ENCODE measurements at places on chromosomes 5 and 9.

- no peak for DNase-seq
Observed at GRCh38 chr5:175576096-175576495, 81.8 kb upstream of the HRH2 start.

DNA sequence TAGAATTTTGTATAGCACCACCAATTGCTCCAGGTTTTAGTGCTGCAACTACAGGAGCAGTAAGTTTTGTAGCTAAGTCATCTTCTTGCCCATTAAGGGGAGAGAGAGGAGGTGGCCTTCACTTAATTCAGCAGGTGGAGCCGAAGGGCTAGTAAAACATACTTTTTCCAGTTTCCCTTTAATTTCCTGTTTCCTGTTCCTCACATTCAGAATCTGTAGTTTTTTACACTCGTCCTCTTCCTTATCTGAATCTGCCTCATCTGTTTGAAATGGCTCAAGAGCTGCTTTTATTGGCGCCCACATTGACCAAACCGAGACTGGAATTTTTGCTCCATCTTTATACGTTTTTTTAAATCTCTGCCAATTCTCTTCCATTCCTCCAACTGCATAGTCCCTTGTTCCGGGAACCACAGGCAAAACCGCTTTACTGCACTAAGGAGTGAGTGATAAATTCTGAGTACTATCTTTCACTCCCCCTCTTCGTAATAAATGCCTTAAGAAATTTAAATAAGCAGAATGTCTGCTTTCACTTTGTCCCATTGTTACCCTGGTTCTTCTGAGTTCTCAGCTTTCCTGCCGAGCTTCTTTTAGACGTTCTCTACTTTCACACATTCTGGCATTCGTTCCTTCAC, 133.9 kb downstream of the DROSHA start:
- DNase-seq: no peak

GRCh38 chr5:112534611-112535255, 115.7 kb upstream of the EPB41L4A start:
- no peak for DNase-seq

GRCh38 chr5:156486394-156487238, 159.7 kb downstream of the SGCD start:
- no peak for DNase-seq

DNA sequence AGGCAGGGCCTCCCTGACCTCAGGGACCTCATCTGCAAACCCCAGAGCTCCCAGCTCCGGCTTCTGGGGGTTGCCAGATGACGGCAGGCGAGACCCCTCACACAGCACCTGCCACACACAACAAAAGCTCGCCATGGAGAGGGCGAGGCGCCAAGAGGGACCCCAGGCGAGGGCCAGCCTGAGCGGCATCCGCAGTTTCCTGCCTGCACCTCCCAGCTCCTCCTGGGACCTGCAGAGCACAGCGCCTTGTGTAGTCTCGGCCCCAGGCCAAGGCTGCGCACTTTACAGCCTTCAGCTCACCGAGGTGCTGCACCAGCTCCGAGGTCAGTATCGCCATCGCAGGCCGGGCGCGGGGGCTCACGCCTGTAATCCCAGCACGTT, 82.4 kb upstream of the ADAMTS2 start:
- no peak for DNase-seq

GRCh38 chr5:114243281-114243971, 118.4 kb upstream of the KCNN2 start:
- peak; percentile 30 for DNase-seq

DNA sequence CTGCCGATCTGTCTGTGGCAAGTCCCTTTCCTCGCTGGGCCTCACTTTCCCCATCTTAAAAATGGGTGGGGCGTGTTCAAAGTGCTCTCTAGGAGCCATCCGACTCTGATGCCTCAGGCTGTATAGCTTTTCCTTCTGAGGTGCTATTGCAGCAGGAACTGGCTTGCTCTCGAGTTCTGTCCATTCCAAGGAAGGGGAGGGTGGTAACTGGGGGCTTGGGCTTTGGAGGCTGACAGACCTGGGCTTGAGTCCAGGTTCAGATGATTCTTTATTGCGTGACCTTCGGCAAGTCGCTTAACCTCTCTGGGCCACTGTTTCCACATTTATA, 139.5 kb downstream of the RGS3 start:
- no peak for DNase-seq

DNA sequence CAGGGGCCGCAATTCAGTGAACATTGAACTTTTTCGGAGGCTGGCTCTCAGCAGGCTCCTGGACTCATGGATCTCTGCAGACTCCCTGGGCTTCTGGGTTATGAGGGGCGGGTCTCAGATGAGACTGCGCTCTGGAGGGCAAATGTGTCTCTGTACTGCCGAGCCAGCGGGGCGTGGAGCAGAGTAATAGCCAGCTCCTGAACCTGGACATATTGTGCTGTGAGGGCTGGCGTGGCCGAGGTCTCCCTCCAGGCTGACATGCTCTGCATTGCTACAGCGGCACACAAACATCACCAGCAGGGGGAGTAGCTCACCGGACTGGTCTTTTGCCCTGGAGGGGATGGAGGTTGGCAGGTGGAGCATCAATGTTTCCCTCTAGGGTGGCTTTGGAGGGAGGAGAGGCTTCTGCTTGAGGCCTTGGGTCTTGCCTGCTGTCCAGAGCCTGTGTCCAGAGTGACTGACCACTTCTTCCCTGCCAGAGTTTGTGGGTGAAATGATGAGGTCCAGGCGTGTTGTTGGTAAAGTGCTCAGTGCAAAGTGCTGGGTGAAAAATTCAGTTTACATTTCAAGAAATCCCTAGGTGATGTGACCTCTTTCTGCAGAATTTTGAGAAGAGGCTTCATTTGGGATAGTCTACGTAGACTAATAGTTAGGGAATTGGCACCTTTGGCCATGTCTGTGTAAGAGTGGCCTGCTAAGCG, 10.9 kb upstream of the GADD45G start:
- DNase-seq: peak; percentile 30

- peak; percentile 7 for DNase-seq
Observed at GRCh38 chr9:134967547-134967930, 49.8 kb upstream of the FCN1 start.

DNA sequence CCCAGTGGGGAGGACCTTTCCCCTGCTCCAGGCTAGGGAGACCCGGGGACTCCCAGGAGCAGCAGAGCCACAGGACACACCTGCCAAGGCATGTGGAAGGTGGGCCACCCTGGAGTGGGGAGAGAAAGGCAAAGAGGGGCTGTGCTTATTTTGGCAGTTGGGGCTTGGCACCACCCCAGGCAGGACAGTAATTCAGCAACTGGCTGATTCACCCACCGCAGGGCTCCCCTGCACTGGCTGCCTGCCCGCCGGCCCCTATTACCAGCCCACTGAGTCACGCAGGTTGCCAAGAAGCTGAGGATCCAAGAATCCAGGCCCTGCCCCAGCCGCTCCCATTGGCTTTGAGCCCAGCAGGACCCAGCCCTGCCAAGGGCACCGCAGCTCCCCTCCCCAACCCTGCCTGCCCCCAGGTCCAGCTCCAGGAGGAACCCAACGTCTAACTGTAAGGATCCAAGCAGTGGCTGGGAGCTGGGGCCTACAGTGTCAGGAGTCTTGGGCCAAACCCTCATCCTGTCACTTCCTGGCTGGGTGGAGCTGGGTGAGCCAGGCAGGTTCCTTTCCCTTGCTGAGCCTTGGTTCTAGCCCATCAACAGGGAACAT, 14.2 kb upstream of the RALGDS start:
- peak; percentile 88 for DNase-seq

GRCh38 chr9:3608011-3608410, 82.2 kb upstream of the RFX3 start:
- DNase-seq: no peak

- no peak for DNase-seq
Observed at GRCh38 chr5:140093179-140093578, 20.7 kb upstream of the PURA start.

DNA sequence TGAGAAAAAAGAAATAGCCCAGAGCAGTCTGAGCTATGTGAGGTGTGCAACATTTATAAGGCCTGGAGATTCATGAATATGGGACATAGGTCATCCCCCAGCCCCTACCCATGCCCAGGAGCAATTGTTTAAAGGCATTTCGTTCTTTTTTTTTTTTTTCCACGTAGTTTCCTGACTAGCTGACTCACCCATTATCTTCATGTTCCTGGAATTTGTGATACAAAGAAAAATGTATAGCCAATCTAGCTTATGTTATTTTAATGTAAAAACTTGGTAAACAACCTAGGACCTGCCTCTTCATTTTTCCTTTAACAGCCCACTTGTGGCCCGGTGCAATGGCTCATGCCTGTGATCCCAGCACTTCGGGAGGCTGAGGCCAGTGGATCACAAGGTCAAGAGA, 81.3 kb downstream of the OSTF1 start:
- DNase-seq: peak; percentile 21

- no peak for DNase-seq
Observed at GRCh38 chr5:140239461-140239860, 63.4 kb downstream of the PFDN1 start.

GRCh38 chr5:159471904-159472303, 141.6 kb upstream of the IL12B start:
- peak; percentile 63 for DNase-seq

DNA sequence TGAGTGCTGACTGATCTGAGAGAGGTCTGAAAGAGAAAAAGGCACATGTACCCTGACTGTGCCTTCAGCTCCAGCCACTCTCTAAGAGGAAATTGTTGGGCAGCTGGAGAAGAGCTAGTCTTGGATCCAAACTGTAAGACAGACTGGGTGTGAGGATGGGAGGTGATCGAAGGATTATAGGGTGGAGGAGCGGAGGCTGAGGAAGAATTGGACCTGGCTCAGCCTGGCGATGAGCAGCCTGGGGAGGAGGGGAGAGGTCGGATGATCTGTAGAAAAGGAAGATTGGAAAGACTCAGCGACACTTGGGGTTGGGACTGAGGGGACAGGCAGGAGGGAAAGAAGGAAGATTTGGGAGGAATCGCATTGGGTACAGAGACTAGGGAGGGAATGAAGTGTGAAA, 98.6 kb upstream of the SLC25A48 start:
- DNase-seq: no peak

- no peak for DNase-seq
Observed at GRCh38 chr9:89305868-89306267, 5.1 kb upstream of the CKS2 start.

DNA sequence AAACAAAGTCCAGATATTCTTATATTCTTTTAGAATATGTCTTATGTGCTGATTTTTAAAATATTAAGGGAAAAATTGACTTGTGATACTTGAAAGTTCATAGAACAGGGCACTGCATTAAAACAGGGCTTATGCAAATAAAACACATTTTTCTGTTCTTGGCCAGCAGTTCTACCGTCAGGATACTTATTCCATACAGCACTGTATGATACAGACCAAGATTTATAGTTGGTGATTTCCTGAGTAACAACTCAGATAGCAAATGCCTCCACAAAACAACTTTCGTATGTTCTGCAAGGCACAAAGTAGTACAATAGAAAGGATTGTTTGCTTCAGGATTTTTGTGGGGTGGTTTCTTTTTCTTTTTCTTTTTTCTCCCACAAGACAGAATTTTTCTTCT, 70.0 kb downstream of the F2RL2 start:
- DNase-seq: no peak

GRCh38 chr9:92627651-92628050, 42.3 kb downstream of the IPPK start:
- no peak for DNase-seq

GRCh38 chr9:91275655-91276054, 86.1 kb downstream of the AUH start:
- DNase-seq: no peak

- DNase-seq: no peak
Observed at GRCh38 chr9:126058011-126058531, 268.6 kb upstream of the MVB12B start.

GRCh38 chr5:178995341-178995690, 196 bp upstream of the GRM6 start:
- no peak for DNase-seq

DNA sequence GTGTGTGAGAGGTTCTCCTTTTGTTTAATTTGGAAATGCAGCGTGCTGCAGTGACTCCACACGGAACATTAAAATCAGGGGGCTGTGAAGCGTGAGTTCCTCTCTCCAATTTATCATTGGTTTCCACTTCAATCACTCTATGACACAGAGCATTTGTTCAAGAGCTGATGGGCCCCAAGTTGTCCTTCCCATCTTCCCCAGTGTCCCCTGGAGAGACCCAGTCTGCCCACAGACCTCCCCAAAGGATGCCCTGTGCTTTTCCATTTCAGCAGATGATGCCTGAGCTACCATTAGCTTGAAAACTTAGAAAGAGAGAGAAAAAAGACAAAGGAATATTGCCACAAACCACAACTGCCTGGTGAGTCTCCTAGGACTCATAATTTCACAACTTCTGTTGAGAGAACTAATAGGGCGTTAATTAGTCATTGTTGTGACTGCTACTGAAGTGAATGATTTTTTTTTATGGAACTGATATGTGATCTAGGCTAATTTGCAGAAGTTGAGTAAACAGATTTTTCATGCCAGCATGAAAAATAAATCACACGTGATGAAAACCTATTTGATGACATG, 772.7 kb downstream of the SEMA5A start:
- peak; percentile 27 for DNase-seq

DNA sequence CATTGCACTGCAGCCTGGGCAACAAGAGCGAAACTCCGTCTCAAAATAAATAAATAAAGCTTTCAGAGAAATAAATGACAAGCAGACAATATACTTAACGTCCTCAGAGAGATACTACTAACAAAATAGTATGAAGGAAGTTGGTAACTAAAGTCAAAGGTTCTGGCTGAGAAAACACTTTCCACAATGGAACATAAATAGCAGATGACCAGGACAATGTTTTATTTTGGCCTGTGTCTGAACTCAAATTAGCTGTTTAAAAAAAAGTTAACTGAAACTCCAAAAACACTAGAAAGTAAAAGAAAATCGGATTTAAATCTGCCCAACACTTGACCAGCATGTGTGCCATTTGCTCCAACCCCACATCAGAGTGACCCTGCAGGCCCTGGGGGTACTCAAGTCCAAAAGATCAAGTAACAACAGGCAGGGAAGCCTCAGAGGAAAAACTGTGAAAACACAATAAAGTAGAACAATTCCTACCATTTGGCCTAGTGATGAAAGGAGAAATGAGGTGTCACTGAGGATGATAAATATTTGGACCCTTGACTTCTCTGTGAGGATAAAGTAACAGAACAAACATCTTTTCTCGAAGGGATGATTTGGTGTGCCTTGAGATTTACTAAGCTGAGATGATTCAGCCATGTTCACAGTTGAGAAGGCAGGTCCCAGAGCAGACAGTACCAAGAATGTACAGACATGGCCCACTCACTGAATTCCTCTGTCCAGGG, 47.7 kb downstream of the LHFPL2 start:
- peak; percentile 95 for DNase-seq

- peak; percentile 19 for DNase-seq
Observed at GRCh38 chr5:55149308-55149795, 10.6 kb upstream of the GPX8 start.

GRCh38 chr9:103014242-103014641, 19.1 kb downstream of the CYLC2 start:
- no peak for DNase-seq
